ENCODE measurements at places on chromosomes 1 and 21.

GRCh38 chr1:80365359-80366021 lies 1359.0 kb upstream of the ADGRL4 start:
- DNase-seq, result no peak

DNA sequence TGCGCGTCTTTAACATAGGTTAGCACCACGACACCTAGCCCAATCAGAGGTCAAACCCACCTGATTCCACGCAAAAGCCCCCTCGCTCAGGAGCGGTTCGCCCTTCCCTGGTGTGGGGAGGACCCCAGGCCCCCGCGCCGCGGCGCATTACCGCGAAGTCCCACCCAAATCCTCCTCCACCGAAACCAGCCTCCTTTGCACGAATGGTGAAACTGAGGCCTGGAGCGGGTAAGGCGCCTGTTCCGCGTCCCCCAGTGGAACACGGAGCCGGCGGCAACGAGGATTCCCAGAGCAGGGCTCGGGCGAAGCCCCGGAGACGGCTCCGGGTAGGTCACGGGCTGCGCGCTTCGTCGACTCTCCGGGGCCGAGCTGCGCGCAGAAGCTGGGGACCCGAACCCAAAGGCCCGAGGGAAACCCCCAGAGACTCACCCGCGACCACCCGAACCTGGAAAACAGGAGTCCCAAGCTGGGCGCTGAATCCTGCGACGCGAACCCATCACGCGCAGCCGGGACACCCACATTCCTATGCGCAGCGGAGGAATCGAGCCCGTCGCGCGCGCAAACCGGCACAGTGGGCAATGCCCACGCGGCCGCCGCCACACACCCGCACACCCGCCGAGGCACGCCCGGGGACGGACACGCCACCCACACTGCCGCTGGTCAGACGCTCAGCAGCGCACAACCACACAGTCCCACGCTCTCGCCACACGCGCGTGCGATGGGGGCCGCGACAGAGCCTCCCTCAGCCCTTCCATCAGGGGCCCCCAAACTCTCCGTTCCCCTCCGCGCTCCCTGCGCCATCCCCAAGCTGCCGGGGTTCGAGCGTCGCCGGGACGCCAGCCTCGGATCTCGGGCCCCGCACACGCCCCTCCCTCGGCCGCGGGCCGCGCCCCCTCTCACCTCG lies 507 bp downstream of the GLIS1 start:
- no peak for DNase-seq

DNA sequence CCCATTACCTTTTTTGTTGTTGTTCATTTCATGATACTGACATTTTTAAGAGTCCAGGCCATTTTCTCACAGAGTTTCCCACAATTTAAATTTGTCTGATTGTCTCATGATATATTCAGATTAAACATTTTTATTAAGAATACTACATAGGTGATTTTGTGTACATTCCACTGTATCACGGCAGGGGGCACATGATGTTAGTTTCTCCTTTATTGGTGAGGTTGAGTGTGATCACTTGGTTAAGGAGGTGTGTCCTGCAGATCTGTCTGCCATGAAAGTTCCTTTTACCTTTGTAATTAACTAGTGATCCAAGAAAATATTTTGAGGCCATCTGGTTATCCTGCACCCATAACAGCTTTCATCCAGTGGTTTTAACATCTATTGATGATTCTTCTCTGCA lies 11.8 kb downstream of the RTCA start:
- DNase-seq, result no peak

DNA sequence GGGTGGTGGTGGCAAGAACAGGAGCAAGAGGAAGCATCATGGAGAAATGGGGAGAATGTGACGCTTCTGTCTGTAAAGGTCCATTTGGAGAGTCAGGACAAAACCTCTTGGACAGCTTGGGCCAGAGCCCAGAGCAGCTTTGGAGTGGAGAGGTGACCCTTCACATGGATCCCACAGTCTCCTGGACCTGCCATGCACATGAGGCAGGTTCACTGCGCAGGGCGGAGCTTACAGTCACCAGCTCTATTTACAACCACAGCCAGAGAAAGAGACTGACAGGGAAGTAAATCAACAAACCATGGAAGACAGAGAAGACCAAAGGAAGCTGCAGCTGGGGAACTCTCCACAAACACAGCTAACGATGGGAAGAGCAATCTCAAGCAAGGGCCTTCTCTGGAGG lies 828 bp upstream of the RGS8 start:
- no peak for DNase-seq

GRCh38 chr1:226643177-226643576 lies 94.6 kb downstream of the STUM start:
- no peak for DNase-seq

- no peak for DNase-seq
Measured at GRCh38 chr1:115982400-115982799, 6.1 kb downstream of the SLC22A15 start.

GRCh38 chr1:153661111-153661708 lies 2.7 kb downstream of the SNAPIN start:
- DNase-seq, result no peak

DNA sequence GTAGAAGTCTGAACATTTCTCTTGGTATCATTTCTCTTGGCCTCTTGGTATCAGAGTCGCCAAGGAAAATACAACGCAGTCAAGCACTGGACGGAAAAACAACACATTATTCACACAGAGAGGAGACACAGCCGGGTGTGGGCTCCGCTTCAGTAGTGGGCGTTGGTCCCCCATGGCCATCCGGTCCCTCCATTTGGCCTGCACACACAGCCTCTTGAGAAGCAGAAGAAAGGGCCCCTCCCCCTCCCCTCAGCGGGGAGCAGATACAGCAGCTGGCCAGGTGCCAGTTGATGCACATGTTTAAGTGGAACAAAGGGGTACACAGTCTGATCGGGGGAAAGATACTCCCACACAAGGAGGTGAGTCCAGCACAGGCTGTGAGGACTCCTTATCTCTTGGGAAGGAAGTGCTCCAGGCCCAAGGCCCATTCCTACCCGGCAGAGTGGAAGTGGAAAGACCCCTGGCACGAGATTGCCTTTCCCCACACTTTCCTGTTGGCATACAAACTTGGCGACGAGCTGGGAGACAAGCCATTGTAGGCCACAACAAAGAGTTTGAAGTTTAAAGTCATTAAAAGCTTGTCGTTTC lies 311.3 kb downstream of the FAM72C start:
- no peak for DNase-seq

DNA sequence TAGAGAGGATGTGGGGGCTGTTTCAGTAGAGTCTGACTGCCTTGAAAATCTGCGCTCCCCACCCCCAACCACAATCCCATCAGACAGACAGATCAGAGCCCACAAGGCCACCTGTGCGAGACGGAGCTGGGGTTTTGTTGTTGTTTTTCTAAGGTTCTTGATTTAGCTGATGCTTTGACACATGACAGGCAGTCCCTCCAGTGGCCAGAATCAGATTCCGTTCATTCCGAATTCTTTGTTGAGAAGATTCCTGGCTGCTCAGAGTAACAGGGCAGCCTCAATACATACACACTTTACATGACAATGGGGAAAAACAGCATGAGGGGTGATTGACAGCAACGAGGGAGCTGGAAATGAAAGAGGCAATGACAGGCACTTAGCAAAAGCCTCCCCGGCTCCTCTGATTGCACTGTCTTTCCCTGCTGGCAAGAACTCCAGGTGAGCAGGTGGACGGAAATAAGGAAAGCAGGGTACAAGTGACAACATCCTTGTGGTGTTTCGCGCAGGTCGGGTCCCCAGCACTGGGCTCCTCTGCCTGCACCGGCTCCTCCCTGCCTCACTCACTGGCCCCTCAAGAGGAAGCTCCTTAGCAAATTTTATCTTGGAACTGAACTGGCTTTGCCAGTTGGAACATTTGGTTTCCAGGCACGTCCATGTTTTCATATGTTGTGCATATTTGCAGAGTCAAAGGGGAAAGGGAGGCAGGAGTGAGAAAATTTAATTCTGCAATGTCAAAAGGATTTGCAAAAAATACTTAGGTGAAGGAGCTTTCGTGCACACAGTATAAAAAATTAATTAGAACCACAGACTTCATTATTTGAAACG lies 148.7 kb downstream of the PGBD5 start:
- DNase-seq, result no peak

DNA sequence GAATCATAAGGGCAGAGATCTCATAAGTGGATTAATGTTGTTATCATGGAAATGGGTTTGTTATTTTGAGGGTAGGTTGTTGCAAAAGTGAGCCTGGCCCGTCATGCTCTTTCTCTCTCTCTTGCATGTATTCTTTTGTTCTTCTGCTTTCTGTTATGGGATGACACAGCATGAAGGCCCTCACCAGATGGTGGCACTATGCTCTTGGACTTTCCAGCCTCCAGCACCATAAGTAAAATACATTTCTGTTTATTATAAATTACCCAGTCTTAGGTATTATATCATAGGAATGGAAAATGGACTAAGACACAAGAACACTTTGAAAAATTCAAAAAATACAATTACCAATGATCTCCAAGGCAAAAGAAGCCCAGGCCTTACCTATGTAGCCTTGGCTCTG lies 676.1 kb downstream of the PTPRU start:
- no peak for DNase-seq

DNA sequence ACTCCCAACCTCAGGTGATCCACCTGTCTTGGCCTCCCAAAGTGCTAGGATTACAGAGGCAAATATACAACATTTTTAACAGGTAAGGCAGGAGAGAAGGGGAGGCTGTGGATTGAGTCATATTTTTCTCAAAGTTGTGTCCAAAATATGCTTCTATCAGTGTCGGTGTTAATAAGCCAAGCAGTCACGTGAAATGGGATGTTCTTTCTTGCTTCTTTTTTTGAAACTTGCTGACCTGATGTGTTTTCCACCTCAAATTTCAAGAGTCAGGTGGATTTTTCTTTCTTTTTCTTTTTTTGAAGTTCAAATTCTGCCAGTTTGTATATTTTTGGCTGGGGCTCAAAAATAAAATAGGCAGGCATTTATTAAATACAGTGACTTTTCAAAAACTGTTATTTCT lies 91.5 kb downstream of the PCP4 start:
- DNase-seq, result no peak

GRCh38 chr1:239164451-239165180 lies 221.8 kb upstream of the CHRM3 start:
- no peak for DNase-seq

DNA sequence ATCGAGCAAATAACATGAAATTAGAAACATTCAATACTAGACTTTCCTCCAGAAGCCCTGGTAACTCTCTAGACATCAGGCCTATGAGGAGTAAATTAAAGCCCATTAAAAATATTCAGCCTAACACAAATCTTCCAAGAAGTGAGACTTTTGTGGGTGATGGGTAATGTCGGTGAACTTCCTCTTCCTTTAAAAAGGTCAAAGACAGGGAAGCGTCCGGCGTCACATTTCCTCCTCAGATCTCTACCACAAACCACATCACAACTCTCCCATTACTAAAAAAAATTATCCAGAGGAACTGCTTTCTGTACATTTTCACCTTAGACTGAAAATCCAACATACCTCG lies 1.4 kb downstream of the EIF4G3 start:
- DNase-seq, result no peak

- DNase-seq, result no peak
Measured at GRCh38 chr1:200660719-200661118, 9.0 kb downstream of the DDX59 start.

GRCh38 chr1:99749504-99750347 lies 16.7 kb downstream of the FRRS1 start:
- DNase-seq, result no peak

GRCh38 chr1:202283991-202284390 lies 57.7 kb downstream of the UBE2T start:
- DNase-seq, result no peak

DNA sequence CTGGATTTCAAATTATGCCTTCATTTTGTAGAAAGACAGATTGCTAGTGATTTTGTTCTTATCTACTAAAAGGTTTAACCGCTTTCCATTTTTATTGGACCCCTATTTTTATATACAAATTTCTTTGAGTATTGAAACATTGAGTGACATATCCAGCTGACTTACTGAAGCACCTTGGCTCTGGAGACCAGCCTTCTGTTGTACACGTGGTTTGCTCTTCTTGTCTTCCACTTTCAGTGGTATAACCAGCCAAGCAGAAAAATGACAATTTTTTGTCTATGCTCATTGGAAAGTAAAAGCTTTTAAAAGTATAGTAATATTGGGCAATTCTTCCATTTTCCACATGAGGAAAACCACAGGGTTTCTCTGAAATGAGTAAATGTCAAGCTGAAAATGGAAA lies 4.4 kb downstream of the F13B start:
- DNase-seq, result no peak

GRCh38 chr1:41135196-41135947 lies 106.7 kb downstream of the SCMH1 start:
- no peak for DNase-seq

GRCh38 chr1:9820521-9820920 lies 3.2 kb downstream of the CLSTN1 start:
- no peak for DNase-seq

- no peak for DNase-seq
Measured at GRCh38 chr1:10943991-10944730, 68.3 kb upstream of the TARDBP start.

All from stimulated activated CD8-positive, alpha-beta memory T cell treated with anti-CD3 and anti-CD28 coated beads, Interleukin-7, amount 100 ng/mL, for 24 hours (primary cell).